CD8-positive, alpha-beta memory T cell (primary cell): ENCODE measurements at places on chromosomes 16 and 17. TPM values are rescaled to one million over a fixed set of nuclear protein-coding genes. Genes with fewer than 3 reads are reported as not detected.

DNA sequence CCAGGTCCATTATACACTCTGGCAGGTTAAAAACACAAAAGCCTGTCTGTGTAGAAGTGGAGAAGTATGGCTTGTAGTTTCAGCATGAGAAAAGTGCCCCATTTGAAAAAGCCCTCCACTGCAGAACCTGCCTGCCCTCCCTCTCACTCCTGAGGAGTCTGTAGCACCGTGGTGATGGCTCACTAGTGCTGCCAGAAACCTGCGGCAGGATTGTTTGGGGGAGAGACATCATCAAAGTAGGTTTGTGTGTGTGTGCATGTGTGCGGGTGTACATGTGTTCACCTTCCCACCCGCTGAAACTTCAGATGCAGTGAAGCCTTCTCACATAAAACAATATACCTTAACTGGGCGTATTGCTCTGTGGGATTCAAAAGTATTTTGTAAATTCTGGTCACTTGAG lies 26.9 kb downstream of the NDEL1 start:
- H3K27me3 ChIP-seq, result no peaks in the 10 kb centered on the region
- H3K4me3 ChIP-seq, result no peak overlapping the region
- peaks cover 60% of the 10 kb centered on the region for H3K36me3 ChIP-seq
- no peak for DNase-seq
- no peaks in the 10 kb centered on the region for H3K4me1 ChIP-seq

DNA sequence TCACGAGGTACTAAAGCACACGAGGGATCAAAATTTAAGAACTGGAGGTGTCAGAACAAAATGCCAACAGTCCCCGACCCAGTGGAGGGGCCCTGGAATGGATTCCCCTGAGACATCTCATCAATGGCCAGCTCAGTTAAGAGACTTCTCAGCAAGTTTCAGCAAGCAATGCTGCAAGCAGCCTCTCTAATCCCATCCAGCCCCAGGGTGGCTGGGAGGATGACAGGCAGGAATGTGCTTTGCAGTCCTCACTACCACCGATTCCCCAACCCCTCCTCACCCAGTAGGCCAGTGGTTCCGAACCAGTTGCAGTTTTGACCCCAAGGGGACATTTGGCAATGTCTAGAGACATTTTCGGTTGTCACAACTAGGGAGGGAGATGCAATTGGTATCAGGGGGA lies 8.7 kb downstream of the GPRC5B start:
- H3K4me3 ChIP-seq, result no peak overlapping the region
- no peak for DNase-seq
- no peaks in the 10 kb centered on the region for H3K27me3 ChIP-seq
- no peaks in the 10 kb centered on the region for H3K36me3 ChIP-seq
- no peaks in the 10 kb centered on the region for H3K4me1 ChIP-seq

BEAN1 gene
- total RNA-seq, result not detected

- H3K27ac ChIP-seq, result no peak overlapping the region
- H3K36me3 ChIP-seq, result peaks cover 53% of the 10 kb centered on the region
- H3K4me3 ChIP-seq, result no peak overlapping the region
- no peak for DNase-seq
- H3K27me3 ChIP-seq, result no peaks in the 10 kb centered on the region
- H3K4me1 ChIP-seq, result peaks cover 4% of the 10 kb centered on the region
These were observed 29.1 kb downstream of the POLR3E start for GRCh38 chr16:22326369-22326652.

- H3K27me3 ChIP-seq, result no peaks in the 10 kb centered on the region
- H3K36me3 ChIP-seq, result no peaks in the 10 kb centered on the region
- peaks cover 20% of the 10 kb centered on the region for H3K4me1 ChIP-seq
These were observed at the start of gene MYCBPAP for GRCh38 chr17:50507871-50508572. Gene MYCBPAP (plus strand): TSS chr17:50508439. CDS start chr17:50508675, 236 bp downstream.

- H3K4me3 ChIP-seq, result no peak overlapping the region
- peaks cover 47% of the 10 kb centered on the region for H3K27me3 ChIP-seq
- H3K36me3 ChIP-seq, result no peaks in the 10 kb centered on the region
These were observed 4.5 kb downstream of the NPTX1 start for GRCh38 chr17:80471922-80472321.

DNA sequence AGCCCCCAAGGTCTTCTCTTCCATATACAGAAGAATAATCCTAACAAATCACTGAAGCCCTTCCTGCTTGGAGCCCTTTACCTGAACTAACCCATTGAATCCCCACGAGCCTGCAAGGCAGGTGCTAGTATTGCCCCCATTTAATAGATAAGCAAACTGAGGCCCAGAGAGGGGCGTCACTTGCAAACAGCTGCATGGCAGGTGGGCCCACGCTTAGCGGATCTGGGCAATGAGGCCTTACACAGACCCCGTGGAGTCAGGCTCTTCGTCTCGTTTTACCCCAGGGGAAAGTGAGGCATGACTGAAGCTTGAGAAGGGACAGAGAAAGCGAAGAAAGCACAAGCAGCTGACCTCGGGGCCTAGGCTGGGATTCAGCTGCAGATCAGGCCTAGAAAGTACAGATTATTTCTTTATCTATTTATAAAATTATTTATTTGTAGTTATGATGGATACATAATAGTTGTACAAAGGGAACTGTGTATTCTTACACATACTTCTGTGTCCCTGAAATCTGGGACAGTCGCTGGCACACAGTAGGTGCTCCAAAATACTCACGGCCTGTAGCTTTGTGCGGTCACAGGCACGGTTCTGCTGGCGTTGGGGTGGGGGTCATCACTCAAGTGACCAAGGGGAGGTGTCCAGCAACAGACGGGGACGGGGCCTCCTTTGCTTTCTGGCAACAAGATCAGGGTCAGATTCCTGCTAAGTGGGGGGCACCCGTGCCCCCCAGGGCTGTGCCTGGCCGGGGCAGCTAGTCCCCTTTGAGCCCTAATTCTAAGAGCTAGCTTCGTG lies 223.2 kb upstream of the GSE1 start:
- no peaks in the 10 kb centered on the region for H3K4me1 ChIP-seq
- H3K27me3 ChIP-seq, result no peaks in the 10 kb centered on the region
- peak overlapping the region; percentile 24 for H3K27ac ChIP-seq
- no peaks in the 10 kb centered on the region for H3K36me3 ChIP-seq
- DNase-seq, result no peak

TNS4 gene
- total RNA-seq, result 3.1 TPM

GRCh38 chr16:25012525-25012991 lies 2.6 kb downstream of the ARHGAP17 start:
- H3K27me3 ChIP-seq, result no peaks in the 10 kb centered on the region
- H3K4me1 ChIP-seq, result peaks cover 57% of the 10 kb centered on the region
- no peaks in the 10 kb centered on the region for H3K36me3 ChIP-seq
- no peak overlapping the region for H3K4me3 ChIP-seq
- H3K27ac ChIP-seq, result no peak overlapping the region
